ENCODE measurements at places on chromosomes 11 and 22.

GRCh38 chr22:46767249-46767985 is 5.0 kb downstream of the TBC1D22A start:
- no peak for DNase-seq

- DNase-seq = no peak
These were observed 1.5 kb upstream of the PLEKHA7 start for GRCh38 chr11:17015627-17016126.

DNA sequence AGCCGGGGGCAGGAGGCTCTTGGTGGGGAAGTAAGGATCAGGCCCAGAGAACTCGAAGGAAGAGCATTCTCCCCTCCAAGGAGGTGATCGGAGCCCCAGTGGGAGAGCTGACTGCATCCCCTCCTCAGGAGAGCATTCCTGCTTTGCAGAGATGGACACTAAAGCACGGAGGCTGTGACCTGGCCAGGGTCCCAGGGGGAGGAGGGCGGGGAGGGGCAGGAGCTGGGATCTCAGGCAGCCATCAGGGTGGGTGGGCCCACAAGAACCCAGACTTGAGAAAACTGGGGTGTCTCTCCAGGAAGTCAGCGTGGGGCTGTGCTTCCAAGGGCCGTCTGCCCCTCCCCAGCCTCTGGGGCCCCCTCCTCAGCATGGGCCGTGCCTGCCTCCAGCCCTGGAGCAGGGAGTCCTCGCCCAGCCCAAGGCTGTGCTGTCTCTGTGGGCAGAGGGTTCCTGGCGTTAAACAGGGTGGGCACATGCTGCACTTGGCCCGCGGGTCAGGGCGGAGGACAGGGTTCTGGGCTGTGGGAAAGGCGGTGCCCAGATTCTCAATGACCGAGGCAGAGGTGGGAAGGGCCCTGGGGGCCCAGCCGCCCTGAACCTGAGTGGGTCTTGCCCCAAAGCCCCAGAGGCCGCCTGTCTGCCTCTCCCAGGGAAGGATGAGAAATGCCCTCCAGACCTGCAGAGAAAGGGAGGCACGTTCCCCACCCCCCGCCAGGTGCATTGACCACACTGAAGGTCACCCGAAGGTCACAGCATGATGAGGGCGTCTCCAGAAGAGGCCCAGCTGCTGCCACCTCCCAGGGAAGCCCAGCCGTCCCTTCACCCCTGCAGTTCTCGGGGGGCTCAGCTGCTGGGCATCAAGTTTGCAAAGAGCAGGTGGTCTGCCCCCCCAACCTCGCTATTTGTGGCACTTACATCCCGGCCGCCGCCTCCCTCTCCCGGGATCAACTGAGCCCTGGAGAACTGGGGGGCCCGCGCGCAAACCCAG is 643 bp downstream of the CEND1 start:
- DNase-seq = no peak

DNA sequence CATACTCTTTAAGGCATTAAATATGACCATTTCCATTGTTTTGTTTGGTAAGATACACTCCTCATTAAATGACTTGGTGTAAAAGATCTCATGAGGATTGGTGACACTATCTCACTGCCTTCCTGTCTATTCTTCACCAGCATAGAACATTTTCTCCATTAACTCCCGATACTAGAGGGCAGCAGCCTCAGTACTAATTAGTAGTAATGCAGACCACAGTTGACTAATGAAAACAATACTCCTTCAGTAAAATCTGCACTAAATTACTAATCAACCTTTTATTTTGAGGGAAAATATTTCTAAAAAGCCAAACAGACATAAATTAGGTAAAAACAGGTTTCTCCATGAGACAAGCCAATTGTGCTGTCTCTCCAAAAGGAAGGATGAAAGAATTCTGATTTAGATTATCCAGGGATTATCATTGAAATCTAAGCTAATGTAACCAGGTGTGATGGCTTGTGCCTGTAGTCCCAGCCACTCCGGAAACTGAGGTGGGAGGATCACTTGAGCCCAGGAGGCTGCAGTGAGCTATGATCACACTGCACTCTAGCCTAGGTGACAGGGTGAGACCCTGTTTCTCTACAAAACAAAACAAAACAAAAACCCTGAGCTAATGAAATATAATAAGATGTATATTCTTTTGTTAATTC is 9.4 kb downstream of the PGM2L1 start:
- DNase-seq = no peak

GRCh38 chr11:26551186-26551801 is 20.8 kb downstream of the MUC15 start:
- DNase-seq = no peak

DNA sequence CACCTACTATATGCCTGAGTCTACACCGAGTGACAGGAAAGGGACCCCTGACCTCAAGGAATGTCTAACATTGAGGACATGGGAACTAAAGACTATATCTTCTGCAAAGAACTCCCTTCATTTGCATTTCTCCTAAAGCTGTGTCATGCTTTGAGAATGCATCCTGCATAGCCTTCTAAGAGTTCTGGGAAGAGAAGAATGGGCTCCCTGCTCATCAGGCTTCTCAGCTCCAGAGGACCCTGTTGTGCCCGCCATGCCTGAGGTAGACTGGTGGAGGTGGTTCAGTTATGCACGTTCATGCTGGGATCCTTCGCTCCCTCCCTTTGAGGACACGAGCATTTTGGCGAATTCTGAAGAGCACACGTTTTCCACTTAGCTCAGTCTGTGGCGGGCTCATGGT is 63.3 kb downstream of the GRIK4 start:
- no peak for DNase-seq

DNA sequence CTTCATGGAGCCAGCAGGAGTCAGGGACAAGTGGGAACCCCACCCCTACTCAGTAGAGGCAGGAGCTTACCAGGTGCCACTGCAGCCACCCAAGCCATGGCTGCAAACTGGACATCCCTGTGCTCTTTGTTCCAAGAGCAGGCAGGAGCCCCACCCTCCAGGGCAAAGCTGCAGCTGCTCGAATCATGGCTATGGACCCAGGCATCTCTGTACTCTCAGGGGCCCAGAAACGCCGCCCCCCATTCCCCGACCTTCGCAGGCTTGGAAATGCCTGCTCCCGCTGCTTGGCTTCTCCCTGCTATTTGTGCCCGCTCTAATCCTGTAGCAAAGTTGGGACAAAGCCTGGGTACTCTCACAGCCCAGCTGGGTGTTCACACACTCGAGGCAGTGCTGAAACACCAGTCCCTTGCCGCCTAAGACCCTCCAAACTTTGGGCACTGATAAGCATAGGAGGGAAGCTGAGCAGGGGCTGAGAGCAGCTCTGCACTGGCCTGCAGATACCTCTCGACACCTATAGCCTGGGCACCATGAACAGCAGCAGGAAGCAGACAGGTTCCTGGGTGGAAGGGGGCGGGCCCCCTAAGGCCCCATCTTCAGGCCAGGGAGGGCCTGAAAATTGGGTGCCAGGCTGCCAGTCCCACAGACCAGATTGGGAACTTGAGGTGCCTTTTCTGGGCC is 402.4 kb downstream of the LRRC4C start:
- DNase-seq = no peak

GRCh38 chr11:91536366-91536765 is 688.3 kb upstream of the FAT3 start:
- no peak for DNase-seq

- no peak for DNase-seq
These were observed 22.5 kb downstream of the TMPRSS13 start for GRCh38 chr11:117906710-117907109.

GRCh38 chr11:78295991-78296930 is 107.5 kb downstream of the USP35 start:
- no peak for DNase-seq

DNA sequence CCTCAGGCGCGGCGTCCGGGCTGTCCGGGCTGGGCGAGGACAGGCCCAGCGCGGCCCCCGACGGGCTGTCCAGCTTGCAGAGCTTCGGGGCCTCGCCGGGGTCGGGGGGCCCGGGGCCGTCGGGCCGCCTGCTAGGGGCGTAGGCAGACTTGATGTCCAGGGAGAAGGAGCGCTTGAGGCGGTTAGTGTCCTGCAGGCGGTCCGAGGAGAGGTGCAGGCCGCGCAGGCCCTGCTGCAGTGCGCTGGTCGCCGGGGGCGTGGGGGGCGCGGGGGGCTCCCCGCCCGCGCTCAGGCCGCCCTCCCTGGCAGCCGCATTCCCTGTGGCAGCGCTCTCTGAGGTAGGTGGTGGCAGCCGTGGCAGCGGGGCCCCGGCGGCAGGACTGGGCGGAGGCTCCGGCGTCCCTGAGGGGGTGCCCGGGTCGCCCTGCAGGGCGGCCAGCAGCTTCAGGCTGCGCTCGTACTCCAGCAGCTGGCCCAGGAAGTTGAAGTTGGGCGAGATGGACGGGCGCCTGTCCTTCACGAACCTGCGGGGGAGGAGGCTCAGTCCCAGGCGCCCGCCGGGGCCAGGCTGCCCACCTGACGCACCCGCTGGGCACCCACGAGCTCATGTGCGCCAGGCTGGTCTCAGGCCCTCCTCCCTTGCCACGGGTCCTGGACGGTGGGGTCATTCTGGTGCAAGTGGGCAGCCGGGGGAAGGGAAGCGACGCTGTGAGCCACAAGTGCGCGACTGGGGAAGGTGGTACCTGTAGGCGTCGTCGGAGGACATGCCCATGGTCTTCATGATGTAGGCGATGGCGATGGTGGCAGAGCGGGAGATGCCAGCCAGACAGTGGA is 14.8 kb downstream of the DUSP8 start:
- DNase-seq = no peak

DNA sequence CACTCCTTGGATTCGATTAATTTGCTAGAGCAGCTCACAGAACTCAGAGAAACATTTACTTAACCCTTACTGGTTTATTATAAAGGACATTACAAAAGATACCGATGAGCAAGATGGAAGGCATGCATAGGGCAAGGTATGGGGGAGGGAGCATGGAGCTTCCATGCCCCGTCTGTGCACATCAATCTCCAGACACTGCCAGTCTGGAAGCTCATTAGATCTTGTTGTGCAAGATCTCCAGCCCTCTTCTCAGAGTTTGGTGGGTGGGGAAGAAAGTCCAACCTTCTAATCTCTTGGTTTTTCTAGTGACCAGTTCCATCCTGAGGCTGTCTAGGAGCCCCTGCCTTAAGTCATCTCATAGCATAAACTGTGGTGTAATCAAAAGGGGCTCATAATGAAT is 190.7 kb downstream of the UVRAG start:
- no peak for DNase-seq

GRCh38 chr22:47289336-47289985 is 527.0 kb downstream of the TBC1D22A start:
- DNase-seq = no peak

DNA sequence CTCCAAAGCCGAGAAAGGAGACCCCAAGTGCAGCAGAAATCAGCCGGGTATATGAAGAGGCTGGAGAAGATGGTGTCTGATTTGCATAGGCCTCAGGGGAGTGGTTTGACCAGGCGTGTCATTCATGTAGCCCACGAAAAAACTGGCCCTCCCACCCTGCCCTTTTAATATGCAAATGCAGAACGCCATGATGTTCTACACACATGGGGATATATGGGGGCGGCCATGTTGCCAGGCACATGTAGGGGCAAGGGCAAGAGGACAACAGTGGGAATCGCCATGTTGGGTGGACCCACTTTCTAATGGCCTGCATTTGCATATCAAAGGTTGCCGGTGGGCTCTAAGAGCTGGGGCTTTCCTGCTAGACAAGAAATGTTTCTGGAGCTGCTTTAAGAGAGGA is 86.4 kb downstream of the ISX start:
- DNase-seq = no peak

GRCh38 chr22:28328756-28329155 is 350.9 kb downstream of the TTC28 start:
- no peak for DNase-seq

DNA sequence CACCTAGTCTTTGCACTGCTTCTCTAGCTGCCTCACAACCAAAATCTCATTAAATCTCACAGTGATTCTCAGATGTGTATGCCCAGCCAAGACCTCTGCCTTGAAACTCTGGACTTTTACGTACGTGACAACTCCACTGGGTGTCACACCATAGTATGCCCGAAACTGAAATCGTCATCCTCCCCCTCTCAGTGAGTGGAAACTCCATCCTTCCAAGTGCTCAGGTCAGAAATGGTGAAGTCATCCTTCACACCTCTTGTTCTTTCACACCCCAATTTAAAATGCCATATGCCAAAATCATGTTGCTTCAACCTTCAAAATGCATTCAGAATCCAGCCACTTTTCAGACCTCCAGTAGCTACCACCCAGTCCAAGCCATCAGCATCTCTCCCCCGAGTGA is 42.5 kb downstream of the SFI1 start:
- DNase-seq = no peak
